ENCODE measurements at places on chromosomes 7 and 10. TPM values are rescaled to one million over a fixed set of nuclear protein-coding genes. Genes with fewer than 3 reads are reported as not detected.

CHN2 gene
- 0.32 TPM for total RNA-seq

C10orf62 gene
- not detected for total RNA-seq

STK31 gene
- total RNA-seq: not detected

IFIT3 gene
- total RNA-seq: 90.2 TPM

MPP7 gene
- total RNA-seq: 0.43 TPM

CALML3 gene
- not detected for total RNA-seq

OR13A1 gene
- total RNA-seq: not detected

NPC1L1 gene
- not detected for total RNA-seq

PRRT4 gene
- not detected for total RNA-seq

OR2A12 gene
- total RNA-seq: not detected

AKR1E2 gene
- 7.7 TPM for total RNA-seq

VAX1 gene
- total RNA-seq: not detected

KIF11 gene
- total RNA-seq: 11.9 TPM

TRIL gene
- total RNA-seq: under 0.01 TPM

SFXN2 gene
- total RNA-seq: 2.9 TPM

NKX1-2 gene
- total RNA-seq: not detected

CACNA2D1 gene
- total RNA-seq: 63.8 TPM

CFAP69 gene
- total RNA-seq: 2.6 TPM

GCC1 gene
- total RNA-seq: 19.0 TPM

HECW1 gene
- total RNA-seq: 1.7 TPM
